KBM-7 (cell line): ENCODE measurements at places on chromosomes 5 and 9.

DNA sequence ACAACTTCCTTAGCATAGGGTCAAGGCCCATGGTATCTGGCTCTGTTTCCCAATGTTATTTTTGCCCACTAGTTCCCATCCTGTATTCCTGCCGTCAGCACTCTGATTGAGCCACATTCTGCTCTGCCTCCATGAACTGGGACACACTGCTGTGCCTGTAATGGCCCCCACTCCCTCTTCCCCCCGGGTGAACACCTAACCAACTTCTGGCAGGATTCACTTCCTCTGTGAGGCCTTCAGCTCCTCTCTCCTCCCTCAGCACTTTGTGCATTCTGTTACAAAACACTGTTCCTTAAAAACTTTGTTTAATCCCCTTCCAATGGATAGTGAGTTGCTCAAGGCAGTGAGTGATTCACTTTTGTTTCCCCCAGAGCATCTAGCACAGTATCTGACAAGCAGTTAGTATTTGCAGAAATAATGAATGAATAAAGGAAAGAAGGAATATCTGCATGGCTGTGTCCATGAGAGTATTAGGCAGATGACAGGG, 183.6 kb downstream of the EFNA5 start:
- DNase-seq = no peak

DNA sequence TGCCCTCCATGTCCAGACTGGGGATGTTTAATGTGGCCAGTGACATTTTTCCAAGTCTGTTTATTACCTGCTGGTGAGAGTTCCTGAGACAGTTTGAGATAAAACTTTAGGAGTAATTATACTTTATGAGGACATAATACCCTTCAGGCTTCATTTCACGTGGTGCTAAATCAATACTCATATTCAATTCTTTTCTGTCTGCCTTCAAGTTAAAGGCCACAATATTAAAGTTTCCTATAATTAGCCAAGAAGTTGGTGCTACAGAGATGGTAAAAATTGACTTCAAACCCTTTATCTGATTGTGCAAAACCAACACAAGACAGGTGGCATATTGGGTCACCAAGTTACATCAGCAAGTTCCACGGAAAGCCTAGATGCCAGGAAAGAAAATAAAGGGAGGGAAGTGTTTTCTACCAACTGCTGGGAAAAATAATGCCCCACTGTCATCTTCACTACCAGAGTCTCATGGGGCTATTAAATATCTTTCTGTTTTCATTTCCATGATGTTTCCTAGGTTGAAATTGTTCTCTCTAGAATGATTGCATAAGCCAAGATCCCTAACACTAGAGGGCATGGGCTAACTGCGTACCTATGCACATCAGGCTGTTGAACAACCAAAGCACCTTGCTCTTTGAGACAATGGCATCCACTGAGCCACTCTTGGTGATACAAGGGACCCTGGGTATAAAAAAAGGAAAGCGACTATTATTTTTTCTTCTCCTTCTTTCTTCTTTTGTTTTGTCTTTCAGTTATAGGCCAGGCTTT, 68.7 kb downstream of the INSYN2B start:
- DNase-seq = no peak

- DNase-seq = peak; percentile 62
These were observed 681 bp downstream of the F2R start for GRCh38 chr5:76716456-76717157.

DNA sequence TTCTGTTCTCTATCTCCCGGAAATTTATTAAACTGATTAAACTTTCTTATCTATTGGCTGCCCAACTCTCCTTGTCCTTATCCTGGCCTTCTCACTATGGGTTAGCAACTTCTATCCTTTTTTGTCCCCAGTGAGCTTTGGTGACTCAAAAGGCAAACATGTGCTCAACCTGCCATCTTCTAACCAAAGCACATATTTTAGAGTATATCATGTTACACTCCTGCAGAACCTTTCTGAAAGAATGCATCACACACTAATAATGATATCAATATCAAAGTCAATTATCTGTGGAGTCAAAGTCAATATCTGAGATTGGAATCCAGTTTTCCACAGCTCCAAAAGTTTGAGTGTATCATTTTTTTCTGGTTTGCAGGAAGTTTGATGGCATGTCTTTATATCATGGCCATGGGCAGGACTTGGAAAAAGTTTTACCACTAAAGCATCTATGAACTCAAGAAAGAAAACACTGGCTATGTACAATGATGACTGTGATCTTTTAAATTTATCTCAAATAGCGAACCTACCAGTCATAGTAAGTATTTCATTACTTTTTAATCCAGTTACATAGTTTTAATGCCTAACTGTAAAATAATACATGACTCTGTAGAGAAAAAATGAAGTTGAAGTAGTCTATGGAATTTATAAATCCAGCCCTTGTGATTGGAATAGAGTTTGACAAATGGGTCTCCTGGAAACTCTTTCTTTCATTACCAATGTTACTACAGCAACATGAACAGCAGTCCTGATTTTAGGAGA, 166.8 kb downstream of the DROSHA start:
- no peak for DNase-seq

DNA sequence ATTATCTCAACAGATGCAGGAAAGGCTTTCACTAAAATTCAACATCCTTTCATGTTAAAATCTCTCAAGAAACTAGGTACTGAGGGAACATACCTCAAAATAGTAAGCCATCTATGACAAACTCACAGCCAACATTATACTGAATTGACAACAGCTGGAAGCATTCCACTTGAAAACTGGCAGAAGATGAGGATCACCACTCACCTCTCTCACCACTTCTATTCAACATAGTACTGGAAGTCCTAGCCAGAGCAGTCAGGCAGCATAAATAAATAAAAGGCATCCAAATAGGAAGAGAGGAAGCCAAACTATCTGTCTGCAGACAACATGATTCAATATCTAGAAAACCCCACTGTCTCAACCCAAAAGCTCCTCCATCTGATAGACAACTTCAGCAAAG, 203.6 kb upstream of the GRAMD2B start:
- no peak for DNase-seq

- no peak for DNase-seq
These were observed 11.4 kb upstream of the ANKRD33B start for GRCh38 chr5:10552183-10553143.

DNA sequence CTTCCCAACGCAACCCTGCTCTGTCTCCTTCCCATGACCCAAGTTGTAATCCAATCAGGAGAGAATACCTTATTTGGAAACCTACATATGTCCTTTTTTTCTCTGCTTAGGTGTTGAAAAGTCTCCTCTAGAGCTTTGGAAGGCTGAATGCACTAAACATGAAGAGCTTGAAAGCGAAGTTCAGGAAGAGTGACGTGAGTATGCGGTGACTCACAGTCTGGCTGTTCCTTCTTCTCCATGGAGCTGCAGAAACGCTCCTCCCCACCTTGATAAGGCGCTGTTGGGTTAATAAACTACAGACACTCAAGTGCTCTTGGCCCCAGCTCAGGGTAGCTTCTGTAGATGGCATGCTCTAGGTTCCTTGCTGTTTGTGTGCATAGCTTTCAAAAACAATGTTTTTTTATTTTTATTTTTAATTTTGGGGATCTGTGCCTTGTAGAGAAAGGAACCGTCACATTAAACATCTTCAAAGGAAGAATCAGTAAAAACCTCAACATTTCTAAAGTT, 30.7 kb downstream of the RAI14 start:
- no peak for DNase-seq

- no peak for DNase-seq
These were observed 17.6 kb downstream of the PDGFRB start for GRCh38 chr5:150137997-150138396.

DNA sequence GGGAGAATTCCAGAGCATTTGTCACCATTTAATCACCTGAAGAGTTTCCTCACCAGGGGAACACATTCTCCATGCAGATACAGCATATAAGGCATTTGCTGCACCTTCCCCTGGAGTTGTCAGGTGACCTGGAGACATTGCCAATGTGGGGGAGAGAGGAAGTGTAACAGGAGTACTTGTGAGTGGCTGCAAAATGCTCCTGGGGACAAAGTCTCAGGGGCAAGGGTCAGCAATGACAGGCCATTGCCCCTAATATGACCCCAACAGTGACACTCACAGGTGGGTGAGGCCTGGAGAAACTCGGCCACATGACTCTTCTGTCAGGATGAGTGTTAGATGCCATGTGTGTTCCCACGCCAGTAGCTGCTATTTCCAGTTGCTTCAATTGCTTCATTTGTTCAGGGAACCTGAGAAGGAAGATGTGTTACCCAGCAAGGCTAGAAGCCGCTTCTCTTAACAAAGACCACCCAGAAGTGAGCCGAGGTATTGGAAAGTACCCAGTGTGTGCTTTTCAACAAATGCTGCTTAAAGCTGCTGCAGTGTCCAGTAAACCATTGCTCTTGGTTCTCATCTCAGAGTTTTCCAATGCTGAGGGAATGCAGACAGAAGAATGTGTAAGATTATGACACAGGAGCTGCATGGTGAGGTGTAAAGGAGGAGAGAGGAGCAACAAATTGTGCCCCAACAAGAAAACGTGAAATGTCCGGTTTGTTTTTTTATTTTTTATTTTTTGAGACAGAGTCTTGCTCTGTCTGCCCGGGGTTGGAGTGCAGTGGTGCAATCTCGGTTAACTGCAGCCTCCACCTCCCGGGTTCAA, 128.2 kb upstream of the SLC44A1 start:
- DNase-seq = no peak

- no peak for DNase-seq
These were observed 64.4 kb upstream of the TNFSF8 start for GRCh38 chr9:114994768-114995167.

DNA sequence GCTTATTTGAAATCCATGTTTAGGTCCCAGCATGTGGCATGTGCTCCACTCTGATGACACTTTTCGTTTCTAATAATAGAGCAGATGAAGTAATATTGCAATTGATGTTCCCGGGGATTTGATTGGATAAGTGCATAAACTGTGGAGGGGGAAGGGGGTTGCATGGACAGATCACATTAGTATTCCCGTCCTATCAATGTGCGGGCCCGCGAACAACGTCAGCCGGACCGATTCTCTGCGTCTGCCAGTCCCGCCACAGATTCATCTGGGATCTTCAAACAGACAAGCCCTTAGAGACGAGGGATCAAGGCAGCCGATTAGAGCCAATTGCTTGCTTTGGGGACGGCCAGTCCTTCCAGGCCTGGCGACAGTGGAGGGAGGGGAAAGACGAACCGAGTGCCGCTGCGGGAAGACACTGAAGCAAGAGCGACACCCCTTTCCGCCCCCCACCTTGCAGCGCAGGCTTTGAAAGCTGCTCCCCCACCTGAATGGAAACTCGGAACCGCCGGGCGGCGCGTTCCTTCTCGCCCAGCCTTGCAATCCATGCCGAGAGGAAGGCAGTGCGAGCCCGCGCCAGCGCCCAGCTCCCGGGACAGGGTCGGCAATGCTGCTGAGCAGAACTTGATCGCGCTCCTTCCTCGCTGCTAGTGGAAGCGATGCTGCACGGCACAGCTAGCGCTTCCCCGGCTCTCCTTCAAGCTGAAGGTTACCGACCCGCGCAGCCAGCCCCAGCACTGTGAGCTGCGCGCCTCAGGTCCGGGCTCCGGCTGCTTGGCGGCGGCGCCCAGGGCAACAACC, at the start of gene RGS7BP:
Gene RGS7BP, plus strand, starts transcription at position 247 of the 798 bp plus-strand sequence. CDS start 610 bp downstream, outside the sequence.
- no peak for DNase-seq

DNA sequence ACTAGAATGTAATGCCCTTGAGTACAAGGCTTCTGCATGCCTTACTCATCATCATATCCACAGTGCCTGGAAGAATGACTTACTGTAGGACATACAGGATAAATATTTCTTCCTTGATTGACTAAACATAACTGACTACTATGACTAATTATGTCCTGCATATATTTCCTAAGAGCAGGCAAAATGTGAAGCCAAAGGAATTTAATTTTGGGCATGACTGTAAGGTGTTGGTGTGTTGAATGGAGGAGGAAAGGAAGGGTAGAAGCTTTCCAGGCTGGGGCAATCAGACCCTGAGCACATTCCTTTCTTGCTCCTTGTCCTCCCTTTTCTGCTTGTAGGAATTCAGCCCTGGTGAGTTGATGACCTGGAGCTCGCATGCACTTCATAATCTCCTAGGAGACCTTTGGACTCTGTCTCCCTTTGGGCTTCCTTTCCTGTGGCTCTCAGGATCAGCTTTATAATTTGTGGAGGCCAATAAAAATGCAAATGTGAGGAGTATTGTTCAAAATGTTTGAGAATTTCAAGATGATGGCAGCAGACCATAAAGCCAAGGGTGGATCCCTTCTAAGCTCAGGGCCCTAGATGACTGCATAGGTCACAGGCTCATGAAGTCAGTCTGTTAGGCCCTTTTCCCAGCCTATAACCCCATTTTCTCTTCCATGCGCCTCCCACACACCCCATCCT, 174.0 kb downstream of the HMHB1 start:
- no peak for DNase-seq

GRCh38 chr5:112208699-112209615, 210.1 kb downstream of the EPB41L4A start:
- no peak for DNase-seq

DNA sequence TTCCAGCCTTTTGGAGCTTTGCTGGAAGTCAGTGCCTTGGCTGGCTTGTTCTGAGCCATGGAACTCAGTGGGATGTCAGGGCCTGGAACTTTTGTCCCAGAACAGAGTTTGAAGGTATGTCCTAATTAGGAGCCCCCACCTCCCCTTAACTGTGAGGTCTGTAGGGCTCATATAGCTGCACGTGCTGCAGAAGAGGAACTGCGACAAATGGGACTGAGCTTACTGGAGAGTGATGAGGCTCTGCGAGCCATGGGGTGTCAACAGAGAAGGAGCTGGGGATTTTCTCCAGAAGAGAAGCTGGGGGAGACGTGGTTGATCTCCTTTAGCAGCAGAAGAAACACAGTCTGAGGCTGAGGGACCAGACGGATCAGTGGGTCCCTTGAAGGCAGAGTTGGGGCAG, 10.9 kb downstream of the TMEM8B start:
- no peak for DNase-seq
